ENCODE measurements at places on chromosomes 5 and 9. TPM values are rescaled to one million over a fixed set of nuclear protein-coding genes. Genes with fewer than 3 reads are reported as not detected.

GRCh38 chr9:124268248-124268647, 10.5 kb downstream of the NEK6 start:
- H3K4me1 ChIP-seq = no peaks in the 10 kb centered on the region
- H3K36me3 ChIP-seq = no peaks in the 10 kb centered on the region
- no peak overlapping the region for H3K4me3 ChIP-seq
- no peak for DNase-seq
- no peaks in the 10 kb centered on the region for H3K27me3 ChIP-seq

DNA sequence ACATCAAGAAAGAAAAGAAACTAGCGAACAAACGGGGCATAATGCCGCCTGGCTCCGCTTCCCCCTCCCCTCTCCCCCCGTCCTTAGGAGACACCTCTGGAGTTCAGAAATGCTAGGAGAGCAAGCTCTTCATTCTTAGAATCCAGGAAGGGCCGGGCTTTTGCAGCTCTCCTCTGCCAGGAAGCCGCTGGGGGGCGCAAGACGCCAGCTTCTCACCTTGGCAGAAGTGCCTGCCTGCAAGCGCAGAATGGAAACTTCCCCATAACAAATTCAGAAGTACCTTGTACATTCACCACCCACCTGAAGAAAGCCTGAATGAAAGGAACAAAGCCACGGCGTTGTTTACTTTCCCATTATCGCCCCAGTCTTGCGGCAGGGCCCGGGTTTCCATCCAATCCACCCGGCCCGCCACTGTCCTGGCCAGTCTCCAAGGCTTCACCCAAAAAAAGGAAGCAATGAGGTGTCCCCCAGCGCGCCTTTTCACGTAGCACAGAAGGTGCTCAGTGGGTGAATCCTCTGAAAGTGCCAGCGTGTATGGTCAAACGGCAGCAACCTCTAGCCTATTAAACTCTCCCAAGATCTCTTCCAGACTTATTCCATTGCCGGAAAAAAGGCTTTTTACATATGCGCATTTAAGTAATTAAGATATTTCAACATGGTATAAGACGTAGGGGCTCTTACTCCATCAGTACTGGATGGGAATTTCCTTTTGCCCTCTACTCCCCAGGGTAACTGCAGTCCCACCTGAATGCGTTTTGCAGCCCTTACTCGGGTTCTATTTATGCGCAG, 1.6 kb upstream of the GADD45G start:
- no peaks in the 10 kb centered on the region for H3K27me3 ChIP-seq
- H3K4me3 ChIP-seq = peak overlapping the region; percentile 74
- DNase-seq = peak; percentile 95
- peaks cover 6% of the 10 kb centered on the region for H3K4me1 ChIP-seq

DNA sequence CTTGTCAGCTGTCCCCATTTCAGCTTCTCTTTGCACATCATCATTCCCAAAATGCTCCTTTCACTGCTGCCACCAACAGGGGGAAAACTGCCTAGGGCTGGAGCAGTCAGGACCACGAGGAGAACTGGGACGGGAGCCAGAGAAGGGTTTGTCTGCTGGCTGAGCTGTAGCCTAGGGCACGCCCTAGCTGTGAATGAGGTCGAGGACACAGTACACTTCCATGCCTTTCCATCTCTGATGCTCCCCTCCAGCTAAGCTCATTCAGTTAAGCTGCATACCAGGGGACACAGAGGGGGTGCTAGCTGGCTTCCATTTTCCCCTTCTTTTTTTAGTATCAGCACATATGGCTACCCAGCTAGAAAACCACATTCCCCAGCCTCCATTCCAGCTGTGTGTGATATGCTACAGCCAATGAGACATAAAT, 64.7 kb downstream of the STK10 start:
- H3K4me1 ChIP-seq = peaks cover 2% of the 10 kb centered on the region
- H3K4me3 ChIP-seq = no peak overlapping the region
- no peak overlapping the region for H3K27ac ChIP-seq
- no peaks in the 10 kb centered on the region for H3K27me3 ChIP-seq

GRCh38 chr5:57362951-57363350, 119.7 kb downstream of the ACTBL2 start:
- H3K27me3 ChIP-seq = no peaks in the 10 kb centered on the region
- DNase-seq = no peak
- no peaks in the 10 kb centered on the region for H3K36me3 ChIP-seq
- H3K27ac ChIP-seq = no peak overlapping the region

- no peaks in the 10 kb centered on the region for H3K4me1 ChIP-seq
- no peaks in the 10 kb centered on the region for H3K36me3 ChIP-seq
- no peak overlapping the region for H3K4me3 ChIP-seq
- DNase-seq = no peak
- no peaks in the 10 kb centered on the region for H3K27me3 ChIP-seq
These were observed 53.8 kb upstream of the KCNMB1 start for GRCh38 chr5:170442921-170443320.

- no peaks in the 10 kb centered on the region for H3K4me1 ChIP-seq
- no peaks in the 10 kb centered on the region for H3K27me3 ChIP-seq
- H3K4me3 ChIP-seq = no peak overlapping the region
- H3K36me3 ChIP-seq = no peaks in the 10 kb centered on the region
- no peak overlapping the region for H3K27ac ChIP-seq
These were observed 18.3 kb upstream of the OBP2B start for GRCh38 chr9:133227242-133227860.

GRCh38 chr5:11611011-11611410, 293.2 kb downstream of the CTNND2 start:
- no peak overlapping the region for H3K4me3 ChIP-seq
- H3K36me3 ChIP-seq = no peaks in the 10 kb centered on the region
- no peaks in the 10 kb centered on the region for H3K4me1 ChIP-seq
- H3K27me3 ChIP-seq = no peaks in the 10 kb centered on the region

- no peaks in the 10 kb centered on the region for H3K36me3 ChIP-seq
- H3K27ac ChIP-seq = no peak overlapping the region
- no peaks in the 10 kb centered on the region for H3K27me3 ChIP-seq
- H3K4me1 ChIP-seq = no peaks in the 10 kb centered on the region
These were observed 320.3 kb downstream of the ACTL7B start for GRCh38 chr9:108535526-108535925.

DNA sequence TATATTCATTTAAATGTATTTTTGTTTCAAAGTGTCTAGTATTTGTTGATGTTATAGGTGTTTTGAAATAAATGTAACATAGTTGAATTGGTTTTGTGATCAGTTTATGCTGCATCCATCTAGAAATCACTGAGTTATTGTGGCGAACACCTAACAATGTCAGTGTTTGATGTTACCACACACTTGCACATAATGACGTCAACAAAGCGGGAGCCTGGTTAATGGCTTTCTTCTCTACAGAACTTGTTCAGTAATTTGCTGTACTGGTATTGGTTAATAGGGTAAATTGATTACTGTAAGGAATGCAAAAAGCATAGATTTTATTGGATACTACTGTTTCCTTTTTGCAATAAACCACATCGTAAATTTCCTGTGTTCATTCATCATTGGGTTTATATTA, 133.0 kb downstream of the ATG10 start:
- H3K36me3 ChIP-seq = no peaks in the 10 kb centered on the region
- H3K27ac ChIP-seq = no peak overlapping the region
- no peak overlapping the region for H3K4me3 ChIP-seq
- H3K27me3 ChIP-seq = no peaks in the 10 kb centered on the region
- no peak for DNase-seq

DNA sequence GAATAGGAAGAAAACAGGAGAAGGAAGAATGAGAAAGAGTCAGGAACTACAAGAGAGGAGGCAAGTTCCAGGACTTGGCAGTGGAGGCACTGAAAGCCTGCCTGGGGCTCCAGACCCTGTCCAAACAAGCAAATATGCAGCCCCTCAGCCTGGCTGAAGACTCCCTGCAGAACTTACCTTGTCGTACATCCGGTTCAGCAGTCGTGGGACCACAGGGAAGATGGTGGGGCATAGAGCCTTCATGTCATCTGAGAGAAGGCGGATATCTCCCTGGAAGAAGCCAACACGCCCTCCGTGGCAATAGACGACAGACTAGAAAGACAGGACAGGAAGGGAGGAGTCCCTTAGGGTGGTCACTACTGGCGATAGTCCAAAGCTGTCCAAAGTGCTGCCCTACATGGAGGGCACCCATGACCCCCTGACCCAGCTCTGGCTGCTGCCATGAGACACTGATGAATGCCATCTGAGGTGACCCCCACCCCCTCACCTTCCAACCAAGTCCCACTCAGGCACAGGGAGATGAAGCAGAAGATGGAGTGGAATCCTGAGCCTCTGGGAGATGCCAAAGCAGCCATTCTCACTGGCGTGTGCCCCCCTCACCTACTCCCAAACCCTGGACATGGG, 27.7 kb upstream of the MEIKIN start:
- no peak for DNase-seq
- no peaks in the 10 kb centered on the region for H3K27me3 ChIP-seq
- no peaks in the 10 kb centered on the region for H3K36me3 ChIP-seq
- no peak overlapping the region for H3K27ac ChIP-seq
- H3K4me3 ChIP-seq = no peak overlapping the region
- H3K4me1 ChIP-seq = no peaks in the 10 kb centered on the region

- no peak for DNase-seq
- no peaks in the 10 kb centered on the region for H3K36me3 ChIP-seq
- peaks cover 12% of the 10 kb centered on the region for H3K4me1 ChIP-seq
- H3K4me3 ChIP-seq = no peak overlapping the region
- no peak overlapping the region for H3K27ac ChIP-seq
- H3K27me3 ChIP-seq = no peaks in the 10 kb centered on the region
These were observed 35.6 kb downstream of the NFIB start for GRCh38 chr9:14278291-14278721.

GRCh38 chr5:89289604-89290003, 406.6 kb upstream of the MEF2C start:
- no peak for DNase-seq
- H3K36me3 ChIP-seq = no peaks in the 10 kb centered on the region
- H3K27me3 ChIP-seq = no peaks in the 10 kb centered on the region
- H3K4me3 ChIP-seq = no peak overlapping the region
- H3K27ac ChIP-seq = no peak overlapping the region

DNA sequence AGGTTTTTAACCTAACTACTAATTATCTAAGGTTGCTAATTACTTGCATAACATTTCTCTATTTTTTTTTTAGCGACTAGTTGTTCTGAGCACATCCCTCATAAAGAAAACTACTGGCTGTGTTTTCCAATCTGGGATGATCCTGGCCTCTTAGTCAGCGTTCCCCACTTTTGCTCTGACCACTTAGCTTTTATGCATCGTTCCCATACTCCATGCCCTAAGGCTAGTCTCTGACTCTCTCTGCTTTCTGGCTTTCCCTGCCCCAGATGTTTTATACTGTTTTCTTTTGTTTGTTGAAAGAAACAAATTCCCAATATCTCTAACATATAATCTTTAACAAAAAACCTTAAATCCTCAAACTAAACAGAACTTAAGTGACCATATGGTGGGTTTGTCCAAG, 217.9 kb downstream of the SPATA31D1 start:
- H3K4me1 ChIP-seq = no peaks in the 10 kb centered on the region
- H3K36me3 ChIP-seq = no peaks in the 10 kb centered on the region
- no peak overlapping the region for H3K4me3 ChIP-seq
- no peaks in the 10 kb centered on the region for H3K27me3 ChIP-seq

DNA sequence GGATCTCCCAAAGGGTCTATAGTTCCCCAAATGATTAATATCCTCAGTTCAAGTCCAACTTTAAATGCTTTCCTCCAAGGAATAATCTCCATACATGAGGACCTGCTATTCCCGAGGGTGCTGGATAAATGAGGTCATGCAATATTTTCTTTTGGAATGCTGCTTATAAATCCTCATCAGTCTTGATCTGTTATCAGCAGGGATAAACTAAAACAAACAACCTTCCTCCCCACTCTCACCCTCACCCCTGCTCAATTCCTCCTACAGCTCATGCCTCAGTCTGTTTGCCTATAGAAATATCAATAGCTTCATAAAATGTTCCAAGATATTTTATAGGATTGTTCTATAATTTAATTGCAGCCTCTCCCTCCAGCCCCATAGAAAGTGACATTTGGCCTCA, 61.1 kb downstream of the GLRA1 start:
- no peaks in the 10 kb centered on the region for H3K27me3 ChIP-seq
- no peaks in the 10 kb centered on the region for H3K36me3 ChIP-seq
- H3K27ac ChIP-seq = no peak overlapping the region

- DNase-seq = no peak
- H3K27me3 ChIP-seq = no peaks in the 10 kb centered on the region
- H3K4me3 ChIP-seq = peak overlapping the region; percentile 53
These were observed 524 bp downstream of the CYFIP2 start for GRCh38 chr5:157266286-157267007.

- H3K27ac ChIP-seq = no peak overlapping the region
- no peak overlapping the region for H3K4me3 ChIP-seq
- DNase-seq = no peak
- no peaks in the 10 kb centered on the region for H3K27me3 ChIP-seq
- H3K36me3 ChIP-seq = no peaks in the 10 kb centered on the region
- no peaks in the 10 kb centered on the region for H3K4me1 ChIP-seq
These were observed 52.2 kb upstream of the TUT7 start for GRCh38 chr9:86406366-86406765.

GRCh38 chr5:174608631-174609097, 115.7 kb upstream of the MSX2 start:
- no peak overlapping the region for H3K27ac ChIP-seq
- no peaks in the 10 kb centered on the region for H3K27me3 ChIP-seq
- H3K4me3 ChIP-seq = no peak overlapping the region
- DNase-seq = no peak
- no peaks in the 10 kb centered on the region for H3K4me1 ChIP-seq
- no peaks in the 10 kb centered on the region for H3K36me3 ChIP-seq

HINT1 gene
- 144 TPM for total RNA-seq
